Inflammatory macrophage (primary cell): ENCODE measurements at places on chromosomes 7 and 10.
A peak's percentile ranks its signal among the peaks of the same experiment; 100 is the strongest.

- no peak for DNase-seq
Observed at GRCh38 chr10:113856563-113856962, 2.1 kb downstream of the NHLRC2 start.

DNA sequence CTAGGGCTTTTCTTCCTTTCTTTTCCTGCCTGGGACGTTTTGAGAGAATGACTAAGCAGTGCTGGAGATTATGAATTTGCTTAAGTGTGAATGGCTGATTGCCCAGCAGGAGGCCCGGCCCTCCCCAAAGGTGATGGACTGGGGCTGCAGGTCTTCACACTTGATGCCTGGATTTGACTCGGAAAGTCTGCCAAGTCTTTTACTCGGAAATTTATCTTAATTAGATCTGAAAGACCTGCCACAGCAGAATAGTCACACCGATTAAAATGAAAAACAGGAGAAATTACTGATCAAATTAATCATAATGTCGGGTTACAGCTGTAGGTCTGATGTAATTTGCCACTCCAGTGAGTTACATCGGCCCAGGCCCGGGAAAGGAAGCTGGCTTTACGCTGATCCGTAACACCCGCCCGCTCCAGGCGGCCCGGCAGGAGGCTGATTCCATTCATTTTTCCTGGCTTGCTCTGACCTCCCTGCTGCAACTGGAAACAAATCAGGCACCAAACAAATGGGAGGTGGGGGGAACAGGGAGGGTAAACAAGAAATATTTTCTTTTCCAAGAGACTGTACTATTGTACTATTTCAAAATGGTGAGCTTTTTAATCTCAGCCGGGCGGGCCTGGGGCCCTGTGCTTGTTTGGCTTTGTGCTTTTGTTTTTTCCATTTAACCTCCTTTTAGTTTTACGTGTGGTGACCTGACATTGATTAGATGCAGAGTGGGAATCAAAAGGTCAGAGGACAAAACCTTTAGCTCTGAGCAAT lies 212.4 kb upstream of the YAE1 start:
- DNase-seq: no peak

GRCh38 chr7:30005464-30005863 lies 15.9 kb upstream of the SCRN1 start:
- DNase-seq: no peak

DNA sequence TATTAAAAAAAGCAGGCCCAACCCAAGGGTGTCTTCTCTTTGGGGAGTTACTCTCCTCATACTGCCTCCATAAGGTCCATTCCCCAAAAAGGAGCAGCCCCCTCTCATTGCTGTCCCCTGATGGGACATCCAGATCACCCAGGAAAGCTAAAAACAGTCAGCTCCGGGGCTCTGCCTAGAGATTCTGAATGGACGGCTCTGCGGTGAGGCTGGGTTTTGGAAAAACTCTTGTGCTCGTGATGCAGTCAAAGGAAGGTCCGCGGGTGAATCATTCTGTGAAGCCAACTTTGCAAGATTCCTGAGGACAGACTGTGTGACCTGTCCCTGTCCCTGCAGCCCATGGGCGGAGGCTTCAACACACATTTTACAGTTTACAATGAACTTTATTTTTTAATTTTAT lies 351.5 kb downstream of the TYW1 start:
- DNase-seq: no peak

GRCh38 chr10:44577533-44577932 lies 192.6 kb upstream of the CXCL12 start:
- DNase-seq: no peak

DNA sequence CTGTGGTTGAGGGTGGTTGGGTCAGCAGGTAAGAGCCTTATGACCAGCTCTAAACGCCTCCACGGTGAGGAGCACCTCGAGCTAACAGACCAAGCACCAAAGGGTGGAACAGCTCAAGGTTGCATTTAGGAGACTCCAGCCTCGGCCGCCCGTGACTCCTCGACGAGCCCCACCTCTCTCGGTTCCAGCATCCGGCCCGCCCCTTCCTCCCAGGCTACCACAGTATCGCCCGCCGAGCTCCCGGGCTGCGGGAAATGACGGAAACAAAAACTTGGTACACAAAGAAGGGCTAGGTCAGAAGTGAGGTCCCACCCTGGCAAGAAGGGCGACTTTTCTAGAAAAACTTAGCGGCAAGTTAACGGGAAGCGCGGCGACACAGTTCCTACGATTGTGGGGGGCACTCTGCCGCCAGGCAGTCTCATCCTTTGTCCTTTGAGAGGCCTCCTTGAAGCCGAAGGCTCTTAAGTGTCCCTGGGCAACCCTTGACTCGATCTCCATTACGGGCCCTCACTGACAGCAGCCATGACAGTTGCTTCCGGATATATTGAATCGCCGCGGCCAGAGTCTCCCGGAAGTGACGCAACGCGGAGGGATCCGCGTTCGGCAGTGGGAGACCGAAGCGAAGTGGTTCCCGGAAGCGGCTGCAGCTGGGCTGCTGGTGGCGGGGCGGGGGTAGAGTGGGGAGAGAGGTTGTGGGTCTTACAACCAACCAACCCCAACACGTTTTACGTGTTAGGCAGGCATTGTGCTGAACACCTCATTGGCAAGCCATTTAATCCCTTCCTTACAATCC lies 40.2 kb upstream of the ZNF518A start:
- peak; percentile 94 for DNase-seq

GRCh38 chr7:50531401-50531911 lies 33.7 kb downstream of the DDC start:
- DNase-seq: no peak

- DNase-seq: no peak
Observed at GRCh38 chr10:44956717-44957706, 2.6 kb upstream of the RASSF4 start.

GRCh38 chr7:94782777-94783176 lies 124.6 kb upstream of the PPP1R9A start:
- DNase-seq: no peak

GRCh38 chr10:34581801-34582532 lies 233.1 kb downstream of the PARD3 start:
- no peak for DNase-seq

DNA sequence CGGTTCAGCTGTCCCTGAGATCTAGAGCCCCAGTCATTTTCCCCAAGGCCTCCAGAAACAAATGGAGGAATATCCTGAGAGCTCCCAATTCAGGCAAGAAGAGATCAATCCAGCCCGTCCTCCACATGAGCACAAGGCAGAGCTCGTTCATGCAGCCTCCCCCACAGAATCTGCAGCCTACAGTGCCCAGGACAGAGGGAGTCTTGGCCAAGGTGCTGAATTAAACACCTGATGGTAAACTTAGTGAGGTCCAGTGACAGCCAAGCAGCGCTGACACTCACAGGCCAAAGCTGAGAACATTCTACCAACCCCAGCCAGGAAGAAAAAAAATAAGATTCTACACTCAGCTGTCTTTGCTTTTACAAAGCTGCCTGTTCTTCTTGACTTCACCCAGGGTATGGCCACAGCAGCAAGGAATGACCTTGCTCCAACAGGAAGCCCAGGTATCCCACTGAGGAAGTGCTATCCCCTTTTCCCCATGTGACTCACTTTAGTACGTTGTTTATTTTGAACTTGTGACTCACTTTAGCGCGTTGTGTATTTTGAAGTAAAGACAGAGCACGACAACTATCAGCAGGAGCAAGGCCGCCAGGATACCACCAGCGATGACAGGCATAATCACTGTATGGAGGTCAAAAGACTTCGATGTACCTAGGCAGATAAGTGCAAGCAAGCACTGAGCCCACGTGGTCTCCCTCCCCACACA lies 4.4 kb upstream of the CUZD1 start:
- no peak for DNase-seq

GRCh38 chr7:50431722-50432305 lies 18.3 kb downstream of the FIGNL1 start:
- DNase-seq: no peak

DNA sequence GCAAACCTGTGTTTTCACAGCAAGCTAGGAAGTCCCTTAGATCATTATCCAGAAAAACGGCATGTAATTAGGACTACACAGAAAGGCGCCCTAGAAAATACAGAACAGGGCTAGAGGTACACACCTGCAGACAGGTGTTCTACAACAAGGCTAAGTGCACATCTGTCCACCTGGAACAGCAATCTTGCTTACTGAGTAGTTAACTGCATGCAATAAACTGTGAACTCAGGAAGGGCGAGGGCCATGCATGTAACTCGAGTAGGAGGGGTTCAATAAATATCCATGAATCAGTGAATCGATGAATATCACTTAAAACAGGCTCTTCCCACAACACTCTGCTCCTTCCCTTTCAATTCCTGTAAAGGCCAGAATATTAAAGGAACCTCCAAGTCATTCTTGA lies 22.0 kb downstream of the FAM171A1 start:
- no peak for DNase-seq

GRCh38 chr7:90715067-90715466 lies 118.9 kb downstream of the CDK14 start:
- DNase-seq: no peak

DNA sequence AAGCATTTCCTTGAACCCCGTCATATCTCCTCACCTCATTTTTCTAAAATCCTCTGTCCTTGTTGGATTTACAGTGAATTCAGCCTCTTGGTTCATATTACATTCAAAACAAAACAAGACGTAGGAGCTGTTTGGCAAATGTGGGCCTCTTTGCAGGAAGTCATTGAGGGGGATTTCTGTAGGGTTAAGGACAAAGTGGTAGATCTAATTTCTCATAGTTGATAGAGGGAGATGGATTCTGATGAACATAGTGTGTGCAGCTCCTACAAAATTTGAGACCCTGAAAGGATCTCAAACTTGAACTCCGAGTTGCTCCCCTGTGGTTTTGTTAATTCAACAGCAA lies 682 bp downstream of the TBXAS1 start:
- peak; percentile 17 for DNase-seq

- no peak for DNase-seq
Observed at GRCh38 chr7:22194658-22195273, 162.2 kb downstream of the RAPGEF5 start.

DNA sequence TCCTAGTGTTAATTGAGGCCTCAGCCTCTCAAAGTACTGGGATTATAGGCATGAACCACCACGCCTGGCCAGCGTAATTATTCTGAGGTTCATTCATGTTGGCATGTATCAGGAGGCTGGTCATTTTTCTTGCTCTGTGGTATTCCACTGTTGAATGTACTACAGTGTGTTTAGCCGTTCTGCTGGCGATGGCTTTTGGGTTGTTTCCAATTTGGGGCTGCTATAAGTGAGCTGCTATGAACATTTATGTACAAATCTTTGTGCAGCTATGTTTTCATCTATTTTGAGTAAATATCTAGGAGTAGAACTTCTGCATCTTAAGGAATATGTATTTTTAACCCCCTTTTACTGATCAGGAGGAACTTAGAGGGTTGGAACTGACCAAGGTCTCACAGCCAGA lies 145.8 kb downstream of the AUTS2 start:
- no peak for DNase-seq

DNA sequence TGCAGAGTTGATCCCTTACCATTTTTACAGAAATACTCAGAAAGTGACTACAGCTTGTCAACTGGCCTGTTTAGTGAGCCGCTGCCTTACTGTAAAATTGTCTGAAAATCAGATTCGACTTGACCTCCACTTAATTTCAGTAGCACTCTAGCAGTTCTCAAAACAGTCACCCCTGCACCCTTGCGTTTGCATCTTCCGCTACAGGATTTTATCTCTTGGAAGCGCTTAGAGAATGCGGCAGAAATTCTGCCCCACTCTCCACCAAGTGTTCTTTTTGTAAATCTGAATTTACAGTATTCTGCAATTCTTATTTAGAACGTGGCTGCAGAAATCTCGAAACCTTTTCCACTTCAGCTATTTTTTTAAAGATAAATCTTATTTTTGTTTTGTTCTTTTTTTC lies 1.9 kb upstream of the TWIST1 start:
- DNase-seq: no peak

GRCh38 chr10:72365106-72365895 lies 10.6 kb upstream of the DNAJB12 start:
- DNase-seq: no peak

- DNase-seq: peak; percentile 10
Observed at GRCh38 chr7:39623732-39624441, 515 bp downstream of the RALA start.

DNA sequence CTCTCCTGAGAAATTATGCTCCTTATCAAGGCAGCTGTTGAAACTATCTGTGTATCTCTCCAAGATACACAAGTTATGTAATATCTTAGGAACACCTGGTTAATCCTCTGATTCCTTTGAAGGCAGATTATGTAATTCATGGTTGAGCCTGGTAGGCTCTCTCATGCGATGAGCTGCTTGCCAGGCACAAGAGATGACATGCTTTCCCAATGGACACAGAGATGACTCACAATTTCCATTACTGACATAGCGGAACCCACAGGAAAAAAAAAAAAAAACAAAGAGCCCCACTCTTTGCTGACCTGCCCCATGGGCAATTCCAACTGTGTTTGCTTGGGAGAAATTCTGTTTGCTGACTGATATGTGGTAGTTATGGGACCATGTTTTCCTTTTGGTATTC lies 736.4 kb upstream of the PHF14 start:
- DNase-seq: no peak

DNA sequence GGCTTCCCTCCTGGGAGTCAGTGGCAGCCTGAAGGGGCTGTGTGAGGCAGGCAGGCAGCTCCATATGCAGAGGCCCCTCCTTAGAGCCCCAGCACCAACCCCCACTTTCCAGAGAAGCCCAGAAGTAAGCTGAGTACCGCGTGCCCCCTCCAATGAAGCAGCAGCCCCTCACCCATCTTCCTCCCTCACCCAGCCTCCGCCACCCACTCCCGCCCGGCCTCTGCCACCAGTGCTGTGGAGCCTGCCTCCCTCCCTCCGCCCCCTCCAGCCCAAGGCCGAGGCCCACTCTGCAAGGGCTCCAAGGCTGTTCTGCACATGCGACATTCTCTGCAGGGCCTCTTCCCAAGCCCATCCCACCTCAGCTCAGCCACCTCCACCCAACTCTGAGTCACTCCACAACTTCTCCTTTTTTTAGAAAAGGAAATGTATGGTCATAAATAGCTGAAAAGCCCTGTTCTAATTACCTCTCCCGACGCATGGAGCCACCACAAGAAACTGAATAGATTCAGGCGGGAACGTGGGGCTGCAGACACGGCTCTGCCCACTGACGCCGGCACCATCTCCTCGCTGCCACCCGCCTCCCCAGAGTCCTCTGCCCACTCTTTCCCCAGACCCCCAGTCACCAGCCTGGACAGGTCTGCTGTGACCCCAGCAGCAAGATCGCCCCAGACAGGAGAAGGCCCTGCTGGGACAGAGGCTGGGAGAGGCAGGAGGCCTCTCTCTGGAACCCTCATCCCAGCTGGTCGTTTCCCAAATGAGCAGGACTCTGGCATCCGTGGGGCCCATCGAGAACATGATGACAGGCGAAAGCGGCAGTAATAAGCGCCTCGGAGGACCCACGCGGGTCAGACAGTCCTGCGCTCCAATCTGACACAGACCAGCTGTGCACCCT lies 213.9 kb downstream of the MAD1L1 start:
- DNase-seq: peak; percentile 94

GRCh38 chr10:86400705-86401587 lies 34.4 kb upstream of the GRID1 start:
- peak; percentile 79 for DNase-seq

GRCh38 chr7:145729691-145730090 lies 386.9 kb upstream of the CNTNAP2 start:
- DNase-seq: no peak
